Gastroesophageal sphincter (tissue), 4 donors: ENCODE measurements at places on chromosomes 16 and 17. TPM values are rescaled to one million over a fixed set of nuclear protein-coding genes. Genes with fewer than 3 reads are reported as not detected.

DNA sequence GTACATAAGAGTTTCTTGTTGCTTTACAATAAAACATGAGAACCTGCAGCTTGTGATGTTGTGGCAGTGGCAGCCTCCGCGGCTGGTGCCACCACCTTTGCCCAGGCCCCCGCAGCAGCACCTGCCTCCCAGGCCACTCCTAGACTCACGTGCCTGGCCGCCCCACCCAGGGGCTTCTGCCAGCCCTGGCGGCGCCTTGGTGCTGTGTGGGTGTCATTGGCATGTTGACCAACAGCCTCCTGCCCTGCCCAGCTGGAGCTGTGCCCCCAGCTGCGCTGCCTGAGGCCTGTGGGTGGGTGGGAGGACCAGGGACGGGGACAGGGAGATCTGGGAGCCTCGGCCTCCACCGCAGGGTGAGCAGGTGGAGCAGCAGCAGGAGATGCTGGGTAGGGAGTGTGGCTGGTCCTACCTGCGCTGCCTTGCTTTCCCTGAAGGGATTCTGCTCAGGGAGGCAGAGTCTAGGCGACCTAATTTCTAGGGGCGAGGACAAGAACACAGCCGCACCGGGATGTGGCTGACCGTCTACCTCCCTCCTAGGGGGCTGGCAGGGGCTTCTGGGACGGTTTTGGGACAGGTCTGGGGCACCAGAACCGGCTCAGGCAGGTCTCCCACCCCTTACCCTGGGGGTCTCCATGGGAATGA is 428 bp upstream of the DNASE1L2 start:
- ATAC-seq = no peak

GRCh38 chr17:42441371-42442195 is 17.1 kb upstream of the ATP6V0A1 start:
- ATAC-seq = no peak

The BCL6B gene
- total RNA-seq = 2.9 TPM

DNA sequence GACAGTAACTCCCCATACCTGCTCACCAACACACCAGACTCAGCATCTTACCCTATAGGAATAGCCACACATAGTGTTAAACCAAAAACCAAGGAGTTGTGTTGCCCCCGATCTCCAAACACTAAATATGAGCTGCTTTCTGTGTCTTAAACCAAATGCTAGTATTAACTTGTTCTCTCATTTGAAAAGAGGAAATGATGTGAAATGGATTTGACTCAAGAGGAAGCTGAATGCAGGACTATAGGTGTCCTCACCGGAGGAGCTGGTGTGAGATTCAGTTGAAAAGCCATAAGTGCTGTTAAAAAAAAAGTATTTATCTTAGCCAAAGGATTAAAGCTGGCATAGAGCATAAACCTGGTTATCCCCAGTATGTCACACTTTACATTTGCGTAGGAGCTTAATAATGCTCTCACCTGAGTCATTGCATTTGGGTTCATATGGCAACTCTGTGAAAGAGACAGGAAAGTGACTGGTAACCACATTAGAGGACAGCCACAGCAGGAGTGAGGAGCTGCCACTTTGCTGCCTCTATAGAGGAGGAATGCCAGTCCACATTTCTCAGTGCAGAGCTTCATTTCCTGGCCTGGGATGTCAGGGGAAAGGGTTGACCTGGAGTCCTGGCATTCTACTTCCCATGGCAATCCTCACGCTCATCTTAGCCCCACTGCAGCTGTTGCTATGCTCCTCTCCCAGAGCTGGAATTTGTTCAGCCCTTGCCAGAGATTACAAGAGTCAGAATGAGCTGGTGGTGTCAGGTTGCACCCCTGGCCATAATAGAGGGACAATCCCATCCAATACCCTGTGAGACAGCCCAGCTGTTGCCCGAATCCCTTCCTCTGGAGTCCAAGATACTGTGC is 143.3 kb upstream of the ANKFN1 start:
- ATAC-seq = no peak

- no peak for ATAC-seq
Measured at GRCh38 chr16:82653550-82654511, 27.1 kb downstream of the CDH13 start.

GRCh38 chr16:10828851-10829366 is 10.3 kb upstream of the TVP23A start:
- peak; percentile 85 for ATAC-seq

The ZNF287 gene
- total RNA-seq = 6.7 TPM

GRCh38 chr17:36183001-36183971 is 6.8 kb upstream of the TBC1D3B start:
- ATAC-seq = peak; percentile 81

GRCh38 chr17:10739386-10739785 is 9.6 kb upstream of the TMEM220 start:
- ATAC-seq = no peak

The IFI35 gene
- 26.1 TPM for total RNA-seq

The CLEC18B gene
- 0.20 TPM for total RNA-seq

DNA sequence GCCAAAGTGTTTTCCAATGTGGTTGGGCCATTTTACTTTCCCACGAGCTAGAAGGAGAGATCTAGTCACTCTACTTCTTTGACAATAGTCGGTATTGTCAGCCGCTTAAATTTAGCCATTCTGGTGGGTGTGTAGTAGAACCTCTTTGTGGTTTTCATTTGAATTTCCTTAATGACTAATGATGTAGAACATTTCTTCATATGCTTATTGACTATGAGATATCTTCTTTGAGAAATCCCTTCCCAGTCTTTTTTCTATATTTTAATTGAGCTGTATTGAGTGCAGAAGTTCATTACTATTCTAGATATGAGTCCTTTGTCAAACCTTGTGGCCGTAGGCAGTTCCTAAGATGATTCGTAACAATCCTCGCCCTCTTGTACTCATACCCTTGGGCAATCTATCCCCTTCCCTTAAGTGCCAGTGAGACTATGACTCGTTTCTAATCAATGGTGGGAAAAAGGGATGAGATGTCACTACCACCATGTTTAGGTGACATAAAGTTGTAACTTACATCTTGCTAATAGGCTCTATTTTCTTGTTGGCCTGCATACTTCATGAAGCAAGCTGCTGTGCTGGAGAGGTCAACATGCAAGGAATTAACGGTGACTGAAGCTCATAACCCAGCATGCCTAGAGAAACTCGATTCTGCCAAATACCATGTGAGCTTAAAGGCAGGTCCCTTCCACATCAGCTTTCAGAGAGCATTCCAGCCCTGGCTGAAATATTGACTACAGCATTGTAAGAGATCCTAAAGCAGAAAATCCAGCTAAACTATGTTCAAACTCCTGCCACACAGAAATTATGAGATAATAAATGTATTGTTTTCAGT is 817.9 kb upstream of the SOX9 start:
- ATAC-seq = no peak

DNA sequence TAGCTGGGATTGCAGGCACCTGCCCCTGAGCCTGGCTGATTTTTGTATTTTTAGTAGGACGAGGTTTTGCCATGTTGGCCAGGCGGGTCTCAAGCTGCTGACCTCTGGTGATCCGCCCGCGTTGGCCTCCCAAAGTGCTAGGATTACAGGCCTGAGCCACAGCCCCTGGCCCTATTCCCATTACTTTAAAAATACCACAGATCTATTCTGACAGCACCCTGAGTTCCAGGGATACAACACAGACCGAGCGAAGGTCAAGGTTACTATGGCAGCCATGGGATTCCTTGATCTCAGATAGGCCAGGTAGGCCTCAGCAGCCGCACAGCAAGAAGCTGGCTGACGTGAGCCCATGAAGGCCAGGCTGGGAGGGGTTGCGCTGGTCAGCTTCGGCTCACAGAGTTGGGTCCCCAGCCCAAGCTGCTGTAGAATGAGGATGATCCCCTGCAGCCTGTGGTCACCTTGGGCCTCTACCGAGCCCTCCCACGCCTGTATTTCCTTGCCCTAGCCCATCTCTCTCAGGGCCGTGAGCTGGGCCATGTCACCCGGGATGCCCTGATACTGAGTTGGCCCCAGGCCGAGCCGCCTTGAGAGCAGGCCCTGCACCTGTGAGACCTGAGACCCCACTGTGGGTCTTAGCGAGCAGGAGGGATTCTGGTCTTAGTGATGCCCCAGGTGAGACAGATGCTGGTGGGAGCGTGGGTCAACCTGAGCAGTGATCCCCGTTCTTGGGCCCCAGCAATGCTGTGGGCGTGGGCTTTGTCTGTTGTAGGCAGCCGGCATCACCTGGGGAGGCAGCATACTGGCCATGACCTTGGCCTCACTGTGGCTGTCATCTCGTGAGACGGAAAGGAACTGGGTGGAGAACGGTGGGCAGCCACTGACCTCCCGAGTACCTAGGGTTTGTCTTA is 16.9 kb upstream of the RNF213 start:
- ATAC-seq = no peak
